ENCODE measurements at places on chromosomes 2 and 18. TPM values are rescaled to one million over a fixed set of nuclear protein-coding genes. Genes with fewer than 3 reads are reported as not detected.
A peak's percentile ranks its signal among the peaks of the same experiment; 100 is the strongest.

MC4R gene
- not detected for total RNA-seq

TCF7L1 gene
- 11.2 TPM for total RNA-seq

FEV gene
- not detected for total RNA-seq

TANC1 gene
- 43.8 TPM for total RNA-seq

FKBP1B gene
- 11.7 TPM for total RNA-seq

IGFBP2 gene
- total RNA-seq, result 38.6 TPM

CNTNAP5 gene
- total RNA-seq, result not detected

DNA sequence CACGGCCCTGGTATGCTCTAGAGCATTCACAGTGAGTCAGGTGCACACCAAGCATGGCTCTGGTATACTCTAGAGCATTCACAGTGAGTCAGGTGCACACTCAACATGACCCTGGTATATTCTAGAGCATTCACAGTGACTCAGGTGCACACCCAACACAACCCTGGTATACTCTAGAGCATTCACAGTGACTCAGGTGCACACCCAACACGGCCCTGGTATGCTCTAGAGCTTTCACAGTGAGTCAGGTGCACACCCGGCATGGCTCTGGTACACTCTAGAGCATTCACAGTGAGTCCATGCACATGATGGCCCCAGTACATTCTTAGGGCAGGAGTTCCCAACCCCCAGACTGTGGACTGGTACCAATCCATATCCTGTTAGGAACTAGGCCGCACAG lies 158.1 kb downstream of the EIPR1 start:
- H3K4me1 ChIP-seq, result no peaks in the 10 kb centered on the region
- no peaks in the 10 kb centered on the region for H3K36me3 ChIP-seq
- DNase-seq, result no peak

DNA sequence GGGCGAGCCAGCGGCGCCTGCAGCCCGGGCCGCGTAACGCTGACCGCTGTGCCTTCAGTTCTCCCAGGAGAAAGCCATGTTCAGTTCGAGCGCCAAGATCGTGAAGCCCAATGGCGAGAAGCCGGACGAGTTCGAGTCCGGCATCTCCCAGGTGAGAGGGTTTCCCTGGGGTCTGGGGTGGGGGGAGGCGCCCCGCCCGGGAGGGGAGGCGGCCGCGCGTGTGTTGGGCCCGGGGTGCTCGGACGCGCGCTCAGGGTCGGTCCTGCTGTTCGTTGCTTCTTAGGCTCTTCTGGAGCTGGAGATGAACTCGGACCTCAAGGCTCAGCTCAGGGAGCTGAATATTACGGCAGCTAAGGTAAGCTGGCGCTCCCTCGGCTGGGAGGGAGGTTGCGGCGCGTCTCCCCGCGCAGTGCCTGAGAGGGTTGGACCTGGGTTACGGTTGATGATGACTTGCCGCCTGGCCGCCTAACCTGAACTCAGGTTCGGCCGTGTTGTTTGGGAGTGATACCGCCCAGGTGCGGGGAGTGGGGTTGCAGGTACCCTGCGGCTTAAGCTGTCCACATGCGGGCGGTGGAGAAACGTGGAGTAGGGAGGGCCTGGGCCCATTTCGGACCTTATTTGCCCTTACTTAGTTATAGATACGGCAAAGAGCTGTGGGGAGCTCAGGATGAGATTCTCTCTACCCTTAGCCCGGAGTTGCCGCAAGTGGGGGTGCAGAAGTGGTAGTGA lies 638 bp downstream of the RPS7 start:
- peak overlapping the region; percentile 83 for H3K4me3 ChIP-seq
- peak overlapping the region; percentile 94 for H3K27ac ChIP-seq
- H3K36me3 ChIP-seq, result peaks cover 47% of the 10 kb centered on the region
- H3K4me1 ChIP-seq, result peaks cover 30% of the 10 kb centered on the region
- DNase-seq, result no peak
- H3K27me3 ChIP-seq, result no peaks in the 10 kb centered on the region

DNA sequence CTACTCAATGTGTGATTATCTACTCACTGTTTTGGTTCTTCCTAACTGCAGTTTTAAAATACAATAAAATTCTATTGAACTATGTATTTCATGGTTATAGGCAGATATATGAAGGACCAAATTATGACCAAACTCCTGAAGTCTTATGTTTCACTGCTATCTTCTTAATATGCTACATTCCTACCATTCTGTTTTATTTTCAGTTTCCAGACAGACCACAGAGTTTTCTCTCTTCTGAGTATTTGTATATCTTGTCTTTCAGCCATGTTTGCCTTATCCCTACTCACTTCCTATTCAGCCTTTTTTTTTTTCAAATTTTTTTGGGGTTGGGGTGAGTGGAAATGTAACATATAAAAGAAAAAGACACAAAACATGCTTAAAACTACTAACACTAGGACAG lies 6.3 kb downstream of the RFTN2 start:
- H3K27ac ChIP-seq, result no peak overlapping the region
- no peak for DNase-seq
- H3K4me3 ChIP-seq, result no peak overlapping the region
- no peaks in the 10 kb centered on the region for H3K4me1 ChIP-seq
- H3K27me3 ChIP-seq, result no peaks in the 10 kb centered on the region
